Stimulated activated CD8-positive, alpha-beta memory T cell treated with anti-CD3 and anti-CD28 coated beads, Interleukin-15, amount 100 ng/mL, for 4 hours (primary cell): ENCODE measurements at places on chromosomes 2 and 18.

DNA sequence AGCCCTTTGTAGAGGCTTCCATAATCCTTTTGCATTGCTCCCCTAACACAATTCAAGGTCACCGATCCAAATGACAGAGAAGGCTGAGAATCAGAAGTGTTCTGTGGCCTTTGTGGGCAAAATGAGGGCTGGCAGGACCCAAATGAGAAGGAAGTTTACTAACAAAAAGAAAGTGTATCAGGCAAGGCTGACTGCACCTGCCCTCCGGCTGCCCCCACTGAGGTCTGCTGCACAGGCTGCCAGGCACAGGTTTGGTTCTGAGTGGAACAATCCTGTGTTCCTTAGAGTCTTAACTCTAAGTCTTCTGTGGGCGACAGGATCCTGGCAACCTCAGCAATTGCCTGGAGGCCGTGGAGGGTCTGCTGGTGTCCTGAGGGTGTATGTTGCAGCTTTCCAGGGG lies 568.5 kb downstream of the CMPK2 start:
- no peak for DNase-seq

- DNase-seq = no peak
Measured at GRCh38 chr18:36120297-36120696, 8.8 kb downstream of the SLC39A6 start.

DNA sequence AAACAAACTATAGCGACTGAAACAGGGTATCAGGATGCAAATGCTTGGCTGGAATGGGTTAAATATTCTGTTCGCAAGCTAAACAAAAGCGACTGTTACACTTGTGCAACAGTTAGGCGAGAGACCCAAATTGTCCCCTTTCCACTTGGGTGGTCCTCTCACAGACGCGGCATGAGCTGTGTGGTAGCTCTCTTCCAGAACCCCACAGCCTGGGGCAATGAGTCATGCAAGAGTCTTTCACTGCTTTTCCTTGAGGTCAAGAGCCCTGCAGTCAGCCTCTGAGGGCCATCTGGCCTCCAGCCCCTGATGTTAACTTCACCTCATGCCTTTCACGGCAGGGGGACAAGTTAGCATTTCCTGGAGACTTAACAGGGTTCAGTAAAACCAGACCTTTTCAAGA lies 25.7 kb downstream of the SULT1C4 start:
- no peak for DNase-seq

- no peak for DNase-seq
Measured at GRCh38 chr18:79368681-79369080, 27.0 kb upstream of the NFATC1 start.

GRCh38 chr18:21146016-21146415 lies 34.4 kb upstream of the ROCK1 start:
- no peak for DNase-seq

GRCh38 chr2:60875520-60875919 lies 5.9 kb upstream of the REL start:
- no peak for DNase-seq

GRCh38 chr2:166440313-166440712 lies 53.7 kb downstream of the SCN7A start:
- no peak for DNase-seq

DNA sequence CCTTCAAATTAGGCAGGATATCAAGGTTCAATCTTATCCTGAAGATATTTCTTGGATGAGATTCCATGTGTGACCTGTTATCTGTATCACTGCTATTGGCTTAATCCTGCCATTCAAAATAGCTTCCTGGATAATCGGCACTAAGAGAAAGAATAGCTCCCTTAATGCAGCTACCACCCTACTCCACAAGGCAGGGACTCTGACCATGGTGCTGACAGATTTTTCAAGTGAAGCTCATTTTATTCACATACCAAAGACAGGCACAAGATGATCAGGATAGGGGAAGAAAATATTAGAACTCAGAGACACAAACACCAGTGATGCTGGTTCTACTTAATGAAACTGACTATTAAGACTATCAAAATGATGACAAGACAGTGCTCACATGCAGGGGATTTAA lies 74.9 kb downstream of the ORC4 start:
- no peak for DNase-seq

DNA sequence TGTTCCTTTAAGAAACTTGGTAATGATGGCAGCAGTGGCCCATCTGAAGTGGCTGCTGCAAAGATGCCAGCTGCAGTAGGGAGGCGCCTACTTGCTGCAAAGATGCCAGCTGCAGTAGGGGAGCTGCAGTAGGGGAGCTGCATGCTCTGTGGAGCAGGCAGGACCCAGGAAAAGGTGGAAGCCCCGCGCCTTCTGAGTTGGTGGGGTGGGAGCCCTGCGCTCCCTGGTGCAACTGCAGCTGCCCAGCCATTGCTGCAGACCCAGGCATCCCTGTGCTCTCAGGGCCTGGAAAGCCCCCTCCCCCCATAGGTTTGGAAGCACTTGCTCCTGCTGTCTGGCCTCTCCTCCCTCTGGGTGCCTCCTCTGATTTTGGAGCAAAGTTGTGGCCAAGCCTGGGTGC lies 155.3 kb downstream of the DPP4 start:
- DNase-seq = no peak

DNA sequence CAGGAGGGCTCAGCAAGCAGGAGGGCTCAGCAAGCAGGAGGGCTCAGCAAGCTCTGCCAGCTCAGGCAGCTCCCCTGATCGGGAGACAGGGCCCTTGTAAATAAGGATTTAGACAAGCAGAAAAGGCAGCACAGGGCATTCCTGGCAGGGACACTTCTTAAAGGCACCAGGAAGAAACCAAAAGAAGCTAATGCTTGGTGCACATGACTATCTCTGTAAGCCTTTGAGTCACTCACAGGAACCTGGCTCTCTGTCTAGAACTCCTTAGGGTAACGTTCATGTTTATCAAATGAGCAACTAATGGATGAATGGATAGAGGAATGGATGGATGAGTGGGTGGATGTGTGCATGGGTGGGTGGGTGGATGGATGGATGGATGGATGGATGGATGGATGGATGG lies 28.4 kb downstream of the TMEM37 start:
- no peak for DNase-seq

GRCh38 chr2:127634066-127634617 lies 11.8 kb upstream of the GPR17 start:
- DNase-seq = no peak

- no peak for DNase-seq
Measured at GRCh38 chr18:23738151-23738550, 48.9 kb downstream of the LAMA3 start.

GRCh38 chr2:216379977-216380376 lies 7.7 kb upstream of the MARCHF4 start:
- DNase-seq = no peak

- no peak for DNase-seq
Measured at GRCh38 chr18:63198098-63198760, 121.3 kb downstream of the BCL2 start.

DNA sequence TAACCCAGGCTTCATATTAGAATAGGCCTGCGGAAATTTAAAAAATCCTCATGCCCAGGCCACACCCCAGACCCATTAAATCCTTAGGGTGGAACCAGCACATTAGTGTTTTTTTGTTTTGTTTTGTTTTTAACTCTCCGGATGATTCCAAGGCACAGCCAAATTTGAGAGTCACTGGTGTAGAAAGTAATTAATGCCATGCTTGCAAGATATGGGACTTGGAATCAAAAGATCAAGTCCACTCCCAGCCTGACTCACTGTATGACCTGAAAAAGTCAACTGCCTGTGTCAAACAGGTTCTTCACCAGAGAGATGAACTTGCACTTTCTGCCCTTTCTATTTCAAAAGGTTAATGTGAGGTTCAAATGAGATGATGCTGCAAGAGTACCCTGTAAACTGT lies 310.3 kb upstream of the LYPD1 start:
- no peak for DNase-seq

DNA sequence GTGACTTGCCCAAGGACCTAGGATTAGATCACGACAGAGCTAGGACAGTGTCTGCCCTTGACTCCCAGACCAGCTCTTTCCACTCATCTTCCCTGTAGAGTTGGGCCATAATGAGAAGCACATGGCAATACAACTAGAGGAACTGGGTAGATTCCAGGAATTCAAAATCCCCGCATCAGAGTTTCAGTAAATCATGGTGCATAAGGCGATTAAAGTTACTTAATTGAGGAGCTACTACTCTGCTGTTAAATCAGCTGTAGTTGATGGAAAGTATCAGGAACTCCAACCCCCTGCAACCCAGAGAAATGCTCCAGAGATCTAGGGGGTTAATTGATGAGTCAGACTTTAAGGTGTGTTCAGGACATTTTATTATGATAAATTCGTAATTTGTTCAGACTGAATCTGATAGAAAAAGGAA lies 5.7 kb downstream of the ANTXR1 start:
- no peak for DNase-seq

DNA sequence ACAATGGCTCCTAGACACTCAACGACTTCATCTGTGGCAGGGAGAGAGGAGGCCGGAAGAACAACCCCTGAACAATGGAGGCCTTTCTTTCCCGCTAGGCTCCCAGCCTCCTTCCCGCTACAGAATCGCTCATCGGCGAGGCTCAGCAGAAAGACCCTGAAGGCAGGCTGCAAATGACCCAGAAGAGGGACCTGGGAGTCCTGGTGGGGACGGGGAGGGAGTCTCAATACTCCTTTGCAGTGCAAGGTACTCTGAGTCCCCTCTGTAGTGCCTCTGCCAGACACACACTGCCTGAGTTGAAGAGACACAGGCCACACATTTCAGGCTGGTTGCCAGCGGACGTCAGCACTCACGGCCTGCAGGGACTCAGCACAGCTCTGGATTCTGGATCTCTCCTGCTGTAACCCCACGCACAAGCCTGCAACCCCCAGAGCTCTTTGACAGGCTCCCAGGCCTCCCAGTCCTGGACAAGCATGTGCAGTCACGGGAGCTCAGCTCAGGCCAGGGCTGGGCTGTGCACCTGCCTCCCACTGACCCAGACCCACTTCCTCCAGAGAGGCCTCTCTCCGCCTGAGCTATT lies 6.1 kb downstream of the GPR17 start:
- no peak for DNase-seq

DNA sequence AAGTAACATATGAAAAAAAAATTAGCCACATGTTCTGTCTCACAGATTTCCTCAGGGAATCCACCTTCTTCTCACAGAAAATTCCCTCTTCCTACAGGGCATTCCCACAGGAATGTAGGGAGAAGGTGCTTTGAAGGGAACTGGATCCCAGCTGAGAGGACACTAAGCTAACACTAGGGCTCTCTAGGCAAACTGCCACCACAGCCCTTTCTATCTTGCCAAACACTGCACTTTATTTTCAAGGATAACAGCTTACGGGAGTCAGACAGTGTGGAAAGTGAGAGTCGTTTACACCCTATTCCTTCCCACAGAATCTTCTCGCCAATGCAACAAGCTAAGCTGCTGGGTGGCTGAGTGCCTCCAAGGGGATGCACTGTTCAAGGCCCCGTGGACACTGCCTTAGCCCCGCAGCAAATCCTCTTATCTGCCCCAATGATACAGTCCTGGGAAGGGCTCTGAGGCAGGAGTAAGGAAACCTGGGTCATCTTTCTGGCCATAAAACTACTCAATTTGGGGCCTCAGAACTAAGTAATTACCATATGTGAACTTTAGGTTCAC lies 76.9 kb downstream of the CCDC93 start:
- no peak for DNase-seq

DNA sequence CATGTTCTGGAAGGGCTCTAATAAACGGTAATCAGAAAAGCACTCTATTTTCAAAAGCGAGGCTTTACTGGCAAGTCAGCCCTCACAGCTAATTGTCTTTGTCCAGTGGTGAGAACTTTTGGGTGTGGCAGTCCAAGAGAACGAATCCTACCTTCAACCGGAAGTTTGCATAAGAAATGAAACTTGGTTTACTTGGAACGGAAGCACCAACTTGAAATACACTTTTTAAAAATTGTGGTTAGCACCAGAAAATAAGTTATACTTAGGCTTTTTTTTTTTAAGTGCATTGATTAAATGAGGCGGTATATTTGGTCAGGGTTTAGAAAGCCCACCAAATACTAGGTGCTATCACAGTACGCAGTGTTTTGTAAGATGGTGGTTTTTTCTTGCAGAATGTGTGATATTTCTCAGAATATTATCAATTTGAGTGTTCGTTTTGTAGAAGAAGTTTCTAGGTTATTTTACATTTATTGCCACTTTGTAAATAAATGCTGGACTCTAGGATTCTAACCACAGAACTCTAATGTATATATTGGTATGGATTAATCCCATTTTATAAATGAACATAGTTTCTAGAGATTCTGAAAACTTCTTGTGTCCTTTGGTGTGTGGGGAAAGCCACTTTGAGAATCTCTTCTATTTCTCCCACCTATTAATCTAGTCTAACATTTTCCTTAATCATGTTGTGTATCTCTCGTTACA lies 1.2 kb downstream of the MYL12A start:
- no peak for DNase-seq

DNA sequence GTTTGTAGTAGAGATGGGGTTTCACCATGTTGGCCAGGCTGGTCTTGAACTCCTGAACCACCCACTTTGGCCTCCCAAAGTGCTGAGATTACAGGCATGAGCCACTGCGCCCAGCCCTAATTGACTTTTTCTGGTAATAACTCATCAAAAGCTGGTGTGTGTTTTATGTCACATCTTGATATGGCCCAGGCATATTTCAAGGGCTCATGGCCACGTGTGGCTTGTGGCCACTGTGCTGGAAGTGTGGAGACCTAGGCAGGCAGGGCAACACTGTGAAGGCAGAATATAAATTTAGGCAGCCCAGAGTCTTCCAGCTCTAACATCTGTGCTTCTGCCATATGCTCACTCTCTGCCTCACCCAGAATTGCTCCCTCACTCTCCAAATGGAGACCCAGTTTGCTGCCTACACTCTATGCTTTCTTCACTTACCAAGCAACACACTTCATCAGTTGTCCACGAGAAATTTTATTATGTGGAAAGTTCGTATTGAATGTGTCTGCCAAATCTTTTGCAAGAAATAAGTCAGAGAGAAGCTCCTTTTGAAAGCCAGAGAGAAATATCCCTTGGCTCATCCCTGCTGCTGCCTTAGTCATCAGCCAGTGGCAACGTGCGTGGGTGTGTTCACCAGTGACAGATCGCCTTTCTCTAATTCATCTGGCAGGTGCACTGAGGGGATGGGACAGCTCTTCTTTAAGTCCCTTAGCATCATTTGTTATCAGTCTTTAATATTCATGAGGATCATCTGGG lies 129.4 kb upstream of the CXCR4 start:
- no peak for DNase-seq

DNA sequence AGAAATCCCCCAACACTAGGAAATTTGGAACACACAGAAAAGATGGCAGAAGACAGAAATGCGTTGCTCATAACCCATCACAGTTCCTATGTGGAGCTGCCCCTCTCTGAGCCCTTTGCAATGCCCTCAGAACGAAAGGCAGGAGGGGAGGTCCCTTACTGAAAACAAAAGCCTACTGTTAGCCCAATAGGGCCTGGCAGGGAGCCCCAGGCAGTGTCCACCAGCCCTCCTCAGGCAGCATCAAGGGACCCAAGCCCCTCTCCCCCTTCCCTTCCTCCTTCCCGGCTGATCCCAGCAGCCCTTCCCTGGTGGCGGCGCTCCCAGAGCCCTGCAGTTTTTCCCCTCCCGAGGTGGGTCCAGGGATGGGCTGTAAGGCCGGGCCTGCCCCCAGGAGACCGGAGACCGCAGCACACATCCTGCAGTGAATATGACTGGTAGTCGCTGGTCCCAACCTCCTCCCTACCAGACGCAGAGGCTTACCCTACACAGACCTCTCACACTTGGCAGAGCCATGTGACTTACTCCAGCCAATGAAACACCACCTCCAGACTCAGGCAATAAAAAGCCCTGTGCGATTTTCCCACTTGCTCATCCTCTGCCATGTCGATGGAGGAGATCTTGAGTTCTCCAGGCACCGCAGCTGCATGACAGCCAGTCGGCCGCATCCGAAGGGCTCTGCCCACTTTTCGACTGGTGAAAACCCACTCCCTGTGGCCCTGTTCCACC lies 19.4 kb upstream of the DUSP2 start:
- no peak for DNase-seq

- DNase-seq = no peak
Measured at GRCh38 chr2:8628179-8628865, 53.5 kb upstream of the ID2 start.
